Esophagus mucosa (tissue), 1 donor: ENCODE measurements at places on chromosomes 16 and 17. TPM values are rescaled to one million over a fixed set of nuclear protein-coding genes. Genes with fewer than 3 reads are reported as not detected.

Gene ABCC12
- not detected for total RNA-seq

Gene MT1G
- 26.3 TPM for total RNA-seq

Gene SLC5A10
- total RNA-seq: 0.64 TPM

Gene PLEKHG4
- total RNA-seq: 4.9 TPM

Gene SYT17
- 2.0 TPM for total RNA-seq

Gene TEKT1
- total RNA-seq: not detected

Gene ZNF205
- total RNA-seq: 5.6 TPM

Gene CTNS
- 4.9 TPM for total RNA-seq

Gene RUNDC3A
- total RNA-seq: 6.0 TPM

Gene SLC6A2
- not detected for total RNA-seq

Gene SLC5A2
- total RNA-seq: 0.12 TPM

Gene ABI3
- total RNA-seq: 2.7 TPM

Gene MVD
- 154 TPM for total RNA-seq

Gene ACSM2A
- total RNA-seq: not detected

Gene C17orf78
- total RNA-seq: not detected

Gene SDR42E1
- total RNA-seq: 14.5 TPM

Gene RAMP2
- total RNA-seq: 4.5 TPM

Gene CCL18
- total RNA-seq: 0.44 TPM

Gene CA5A
- not detected for total RNA-seq

Gene CD300E
- total RNA-seq: 0.12 TPM

Gene CDC42EP4
- 25.9 TPM for total RNA-seq

Gene OTOP2
- 0.36 TPM for total RNA-seq

Gene CCL3
- total RNA-seq: not detected

Gene GAST
- total RNA-seq: not detected

Gene DPEP3
- 0.08 TPM for total RNA-seq

Gene SYNRG
- total RNA-seq: 22.3 TPM

Gene NECAB2
- total RNA-seq: not detected

Gene OTOP3
- 14.7 TPM for total RNA-seq

Gene MT3
- total RNA-seq: not detected

Gene CAVIN1
- total RNA-seq: 67.0 TPM

Gene RPAIN
- total RNA-seq: 20.7 TPM

Gene PRSS36
- 1.5 TPM for total RNA-seq
